Mucosa of descending colon (tissue), 3 donors: ENCODE measurements at places on chromosomes 7 and 10.

DNA sequence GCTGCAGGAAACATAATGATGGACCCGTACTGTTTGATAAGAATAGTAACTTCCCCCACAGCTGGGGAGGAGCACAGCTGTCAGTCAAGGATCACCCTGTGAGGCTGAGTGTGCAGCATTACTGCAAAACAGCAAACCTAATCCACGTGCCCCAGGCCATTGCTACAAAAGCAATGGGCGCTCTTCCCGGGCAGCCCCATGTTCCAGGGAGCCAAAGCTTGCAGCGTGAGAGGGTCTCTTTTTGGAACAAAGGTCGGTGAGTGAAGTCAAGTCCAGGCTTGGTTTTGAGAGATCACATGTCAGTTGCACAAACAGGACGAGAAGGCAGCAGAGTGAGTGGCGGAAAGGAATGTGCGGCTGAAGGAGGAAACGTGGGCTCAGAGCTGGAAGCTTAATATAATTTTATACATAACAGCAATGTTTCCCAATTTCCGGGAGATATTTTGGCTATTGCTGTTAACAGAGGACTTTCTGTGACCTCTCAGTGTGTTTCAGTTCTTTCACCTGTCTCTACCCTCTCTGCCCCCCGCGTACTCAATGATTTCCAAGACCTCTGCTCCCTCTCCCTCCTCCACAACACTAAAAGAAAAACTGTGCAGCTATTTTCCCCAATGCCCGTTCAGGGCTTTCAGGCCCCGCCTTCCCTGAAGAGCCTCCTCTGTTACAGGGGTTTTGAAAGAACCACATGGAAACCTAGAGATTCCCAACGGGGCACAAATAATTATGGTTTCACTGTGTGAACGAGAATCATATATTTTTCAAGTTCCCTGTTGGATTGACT is 128.9 kb downstream of the MTPAP start:
- DNase-seq, result no peak

DNA sequence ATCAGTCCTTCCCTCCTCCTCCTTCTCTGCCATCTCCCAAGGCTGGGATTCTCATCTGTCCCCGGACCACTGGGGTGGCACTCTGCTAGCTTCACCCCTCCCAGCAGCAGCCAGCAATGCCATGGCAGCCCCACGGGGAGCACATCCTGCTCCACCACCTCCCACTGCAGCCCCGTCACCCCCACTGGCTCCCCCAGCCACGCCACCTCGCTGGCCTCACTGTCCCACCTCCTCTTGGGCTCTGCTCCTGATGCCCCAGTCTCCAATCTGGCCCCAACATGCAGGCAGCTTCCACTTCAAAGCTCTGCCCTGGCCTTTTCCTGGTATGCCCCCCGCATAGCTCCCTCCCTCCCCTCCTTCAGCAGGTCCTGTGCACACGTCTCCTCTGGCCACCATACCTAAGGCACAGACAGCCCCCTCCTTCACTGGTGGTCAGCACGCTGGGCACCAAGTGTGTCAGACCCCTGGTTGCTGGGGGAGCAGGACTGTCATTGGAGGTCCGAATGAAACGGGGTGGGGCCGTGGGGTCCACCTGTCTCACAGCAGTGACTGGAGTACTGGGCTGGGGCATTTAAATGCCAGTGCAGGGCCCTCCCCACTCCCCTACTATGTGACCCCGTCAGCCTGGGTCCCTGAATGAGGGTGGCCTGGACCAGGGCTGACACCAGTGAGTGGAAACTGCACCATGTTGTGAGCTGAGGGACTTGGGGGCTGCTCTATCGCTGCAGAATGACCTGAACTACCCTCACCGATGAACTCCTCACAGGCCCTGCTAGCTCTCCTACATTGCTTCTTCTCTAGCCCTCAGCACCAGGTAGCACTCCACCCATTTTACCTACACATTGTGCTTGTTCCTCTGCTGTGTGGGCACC is 38.7 kb downstream of the RASGEF1A start:
- peak; percentile 45 for DNase-seq

DNA sequence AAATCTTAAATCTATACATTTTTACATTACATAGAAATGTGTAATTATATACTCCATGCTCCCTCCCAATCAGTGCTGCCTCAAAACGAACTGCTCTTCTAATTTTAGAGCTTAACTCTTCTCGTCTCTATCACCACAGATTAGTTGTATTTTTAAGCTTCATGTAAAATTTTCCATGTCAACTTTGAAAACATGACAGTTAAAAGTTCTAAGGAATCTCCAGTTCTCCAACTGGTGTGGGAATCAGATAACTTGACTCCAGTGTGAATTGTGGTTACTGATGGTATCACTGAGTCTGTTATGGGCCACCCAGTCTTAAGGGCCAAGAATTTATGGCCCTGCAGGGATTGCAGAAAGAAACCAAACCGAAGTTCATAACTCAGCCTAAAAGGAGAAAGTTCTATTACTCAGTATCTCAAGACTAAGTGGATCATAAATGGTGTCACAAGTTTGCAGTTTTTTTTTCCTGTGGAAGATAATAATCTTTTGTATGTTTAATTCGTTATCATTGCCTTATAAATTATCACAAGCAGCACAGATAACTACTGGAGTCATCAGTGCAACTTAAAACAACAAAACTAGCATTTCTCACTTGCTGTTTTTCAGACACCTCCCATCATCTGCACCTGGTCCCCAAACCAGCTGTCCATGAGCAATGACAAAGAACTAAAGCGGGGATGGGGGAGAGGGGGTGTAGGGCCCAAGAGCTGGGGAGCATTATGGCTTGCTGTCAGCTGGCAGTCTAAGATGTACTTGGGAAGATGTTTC is 31.5 kb upstream of the KMT2E start:
- peak; percentile 27 for DNase-seq

- no peak for DNase-seq
Measured at GRCh38 chr10:97888641-97889262, 39.1 kb downstream of the GOLGA7B start.

- no peak for DNase-seq
Measured at GRCh38 chr7:120421151-120421651, 148.2 kb downstream of the KCND2 start.

- DNase-seq, result no peak
Measured at GRCh38 chr7:102912742-102913141, at the start of gene LRRC17. Gene LRRC17, plus strand, starts transcription at chr7:102913000. Its CDS starts 20,914 bp downstream, at chr7:102933914.

- no peak for DNase-seq
Measured at GRCh38 chr7:158861004-158861787, 4.8 kb downstream of the DYNC2I1 start.

- DNase-seq, result peak; percentile 40
Measured at GRCh38 chr10:60203993-60204618, 185.6 kb downstream of the ANK3 start.

- no peak for DNase-seq
Measured at GRCh38 chr7:135186841-135187253, 16.3 kb upstream of the CYREN start.

DNA sequence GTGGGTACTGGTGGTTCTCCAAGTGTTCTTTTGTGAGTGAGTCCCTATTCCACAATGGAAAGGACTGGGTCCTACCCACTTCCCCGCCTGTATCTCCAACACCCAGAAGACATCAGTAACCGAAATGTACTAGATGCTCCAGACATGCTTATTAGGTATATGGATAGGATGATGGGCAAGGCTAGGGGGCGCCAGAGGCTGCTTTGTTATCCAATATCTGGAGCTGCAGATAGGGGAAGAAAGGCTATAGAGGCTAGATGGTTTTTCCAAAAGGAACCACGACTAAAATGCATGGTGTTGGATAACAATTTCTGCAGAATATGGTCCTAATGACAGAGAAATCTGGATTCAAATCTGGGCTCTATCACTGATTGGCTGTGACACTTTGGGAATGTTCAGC is 56.2 kb upstream of the TM9SF3 start:
- peak; percentile 80 for DNase-seq

DNA sequence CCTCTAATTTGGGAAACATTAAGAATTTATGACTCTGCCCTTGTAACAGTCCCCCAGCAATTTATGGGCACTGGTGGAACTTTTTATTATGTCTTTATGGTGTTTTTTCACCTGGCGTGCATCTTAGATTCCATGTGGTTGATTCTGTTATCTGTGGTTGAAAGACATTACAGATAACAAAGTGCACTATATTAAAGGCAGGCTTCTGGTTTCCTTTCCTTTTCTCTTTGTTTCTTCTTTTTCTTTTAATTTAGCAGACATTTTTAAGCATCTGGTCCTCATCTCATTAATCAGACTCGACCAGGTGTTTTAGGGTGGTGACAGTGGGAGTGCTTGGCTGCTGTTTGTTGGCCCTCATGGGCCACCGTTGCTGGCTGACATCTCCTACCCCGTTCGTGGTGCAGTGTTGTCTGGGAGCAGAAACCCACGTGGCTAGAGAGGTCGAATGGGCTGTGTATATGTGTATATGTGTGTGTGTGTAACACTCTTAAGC is 77.4 kb downstream of the LRMDA start:
- no peak for DNase-seq

GRCh38 chr10:100790761-100791208 is 45.4 kb downstream of the PAX2 start:
- DNase-seq, result peak; percentile 23

DNA sequence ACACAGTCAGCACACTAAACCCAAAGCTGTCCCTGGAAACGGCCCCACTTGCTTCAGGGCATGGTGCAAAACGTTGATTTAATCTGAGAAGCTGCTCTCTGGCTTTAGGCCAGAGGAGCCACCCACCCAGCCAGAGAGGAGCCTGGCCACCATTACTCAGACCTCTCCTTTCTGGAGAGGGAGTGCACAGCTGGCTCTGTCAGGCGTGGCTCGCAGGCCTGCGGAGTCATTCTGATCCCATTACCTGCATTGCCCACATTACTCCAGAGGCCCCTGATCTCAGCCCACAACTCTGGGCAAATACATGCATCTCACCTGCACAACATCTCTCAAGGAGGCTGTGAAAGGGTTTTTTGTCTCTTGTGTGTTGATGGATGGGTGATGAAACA is 370.0 kb upstream of the IGFBP3 start:
- DNase-seq, result no peak

DNA sequence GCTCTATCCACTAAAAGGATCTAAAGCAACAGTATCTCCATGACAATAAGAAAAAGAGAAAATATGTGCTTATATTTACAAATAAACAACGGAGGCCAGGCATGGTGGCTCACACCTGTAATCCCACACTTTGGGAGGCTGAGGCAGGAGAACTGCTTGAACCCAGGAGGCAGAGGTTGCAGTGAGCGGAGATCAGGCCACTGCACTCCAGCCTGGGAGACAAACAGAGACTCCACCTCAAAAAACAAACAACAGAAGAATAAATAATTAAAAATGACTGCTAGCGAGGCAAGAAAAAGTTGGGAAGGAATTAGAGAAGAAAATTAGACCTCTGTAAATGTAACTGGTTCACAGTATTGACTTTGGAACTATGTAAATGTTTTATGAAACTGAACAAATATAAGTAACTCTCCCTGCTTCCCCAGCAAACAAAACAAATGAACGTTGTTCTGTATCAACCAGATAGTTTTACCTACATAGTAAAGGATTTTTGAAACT is 17.1 kb downstream of the TRIM24 start:
- no peak for DNase-seq

DNA sequence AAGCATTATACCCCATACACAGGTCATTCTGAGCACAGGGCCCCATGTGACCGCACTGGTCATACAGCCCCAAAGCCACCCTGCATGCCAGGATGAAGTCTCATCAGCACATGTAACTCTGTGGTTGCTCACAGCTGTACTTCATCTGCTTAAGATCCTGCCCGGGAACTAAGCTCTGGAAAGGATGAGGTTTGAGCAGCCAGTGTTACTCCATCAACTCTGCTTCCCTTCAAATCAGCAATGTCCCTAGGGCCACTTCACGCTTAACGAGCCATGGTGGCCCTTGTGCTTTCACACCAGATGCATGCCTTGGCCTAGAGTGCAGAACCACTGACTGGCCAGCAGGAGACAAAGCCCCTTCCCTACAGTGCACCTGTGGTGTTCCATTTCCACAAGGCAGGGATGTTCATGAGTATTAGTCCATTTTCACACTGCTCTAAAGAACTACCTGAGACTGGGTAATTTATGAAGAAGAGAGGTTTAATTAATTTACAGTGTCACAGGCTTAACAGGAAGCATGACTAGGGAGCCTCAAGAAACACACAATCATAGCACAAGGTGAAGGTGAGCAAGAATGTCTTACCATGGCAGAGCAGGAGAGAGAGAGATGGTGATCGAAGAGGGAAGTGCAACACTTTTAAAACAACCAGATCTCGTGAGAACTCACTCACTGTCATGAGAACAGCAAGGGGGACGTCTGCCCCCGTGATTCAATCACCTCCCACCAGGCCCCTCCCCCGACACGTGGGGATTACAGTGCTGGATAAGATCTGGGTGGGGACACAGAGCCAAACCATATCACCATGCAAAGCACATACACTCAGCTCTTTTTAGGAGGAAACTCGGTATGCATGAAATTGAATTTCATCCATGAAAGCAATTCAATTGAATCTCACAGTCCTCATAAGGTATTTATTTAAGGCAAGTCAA is 149.0 kb upstream of the CDCA7L start:
- no peak for DNase-seq

DNA sequence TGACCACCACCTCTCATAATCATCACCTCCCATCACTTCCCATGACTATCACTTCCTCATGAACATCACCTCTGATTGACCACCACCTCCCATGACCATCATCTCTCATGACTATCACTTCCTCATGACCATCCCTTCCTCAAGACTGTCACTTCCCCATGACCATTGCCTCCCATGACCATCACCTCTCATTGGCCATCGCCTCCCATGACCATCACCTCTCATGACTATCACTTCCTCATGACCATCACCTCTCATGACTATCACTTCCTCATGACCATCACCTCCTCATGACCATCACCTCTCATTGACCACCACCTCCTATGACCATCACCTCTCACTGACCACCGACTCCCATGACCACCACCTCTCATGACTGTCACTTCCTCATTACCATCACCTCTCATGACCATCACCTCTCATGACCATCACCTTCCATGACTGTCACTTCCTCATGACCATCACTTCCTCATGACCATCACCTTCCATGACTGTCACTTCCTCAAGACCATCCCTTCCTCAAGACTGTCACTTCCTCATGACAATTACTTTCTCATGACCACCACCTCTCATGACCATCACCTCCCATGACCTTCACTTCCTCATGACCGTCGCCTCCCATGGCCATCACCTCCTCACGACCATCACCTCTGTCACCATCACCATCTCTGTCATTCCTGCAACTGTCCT is 51.6 kb downstream of the PDGFA start:
- DNase-seq, result no peak

- no peak for DNase-seq
Measured at GRCh38 chr10:25026463-25026862, 10.1 kb downstream of the THNSL1 start.

- DNase-seq, result peak; percentile 51
Measured at GRCh38 chr10:100872034-100872791, 40.5 kb upstream of the SLF2 start.

GRCh38 chr7:106346167-106346677 is 61.4 kb upstream of the NAMPT start:
- DNase-seq, result no peak

- DNase-seq, result no peak
Measured at GRCh38 chr10:124185084-124185483, 91.7 kb upstream of the CHST15 start.

DNA sequence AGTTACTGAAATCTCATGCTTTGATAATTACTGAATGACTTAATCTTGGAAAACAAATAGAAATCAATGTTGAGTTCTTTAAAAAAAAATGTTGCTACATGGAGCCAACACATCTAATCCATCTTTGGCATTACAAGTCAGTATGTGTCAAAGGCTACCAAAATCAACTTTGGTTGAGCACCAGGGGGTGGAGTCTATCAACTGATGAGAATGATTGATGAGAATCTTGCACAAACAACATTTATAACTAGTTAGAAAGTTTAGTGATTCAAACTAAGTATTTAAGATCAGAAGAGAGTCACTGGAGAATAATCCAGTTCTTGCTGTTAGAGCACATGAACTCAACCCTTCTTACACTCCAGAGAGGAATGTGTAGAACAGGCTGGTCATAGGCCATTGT is 70.5 kb upstream of the LRRC17 start:
- DNase-seq, result no peak
